ENCODE measurements at places on chromosomes 4 and X.

GRCh38 chrX:123475068-123475724, 257.7 kb downstream of the THOC2 start:
- DNase-seq: peak; percentile 14

- DNase-seq: no peak
These were observed 40.0 kb downstream of the CHRDL1 start for GRCh38 chrX:110755611-110756010.

DNA sequence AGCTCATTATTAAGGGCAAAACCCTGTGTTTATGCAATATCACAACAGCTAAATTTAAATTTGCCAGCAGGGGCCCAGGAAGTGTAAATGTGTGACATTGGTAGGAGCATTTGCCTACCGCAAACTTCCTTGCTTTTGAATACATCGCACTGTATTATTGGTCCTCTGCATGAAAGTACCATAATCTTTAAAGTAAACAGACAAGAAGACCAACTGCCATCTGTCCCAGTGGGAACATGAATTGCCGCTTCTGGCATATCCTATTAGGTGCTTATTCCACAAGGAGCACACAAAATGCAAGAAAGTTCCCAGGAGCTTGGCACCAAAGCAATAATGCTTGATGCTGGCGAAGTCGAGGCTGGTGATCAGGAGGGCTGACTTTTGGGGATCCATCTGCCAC, 51.3 kb downstream of the SOD3 start:
- no peak for DNase-seq

DNA sequence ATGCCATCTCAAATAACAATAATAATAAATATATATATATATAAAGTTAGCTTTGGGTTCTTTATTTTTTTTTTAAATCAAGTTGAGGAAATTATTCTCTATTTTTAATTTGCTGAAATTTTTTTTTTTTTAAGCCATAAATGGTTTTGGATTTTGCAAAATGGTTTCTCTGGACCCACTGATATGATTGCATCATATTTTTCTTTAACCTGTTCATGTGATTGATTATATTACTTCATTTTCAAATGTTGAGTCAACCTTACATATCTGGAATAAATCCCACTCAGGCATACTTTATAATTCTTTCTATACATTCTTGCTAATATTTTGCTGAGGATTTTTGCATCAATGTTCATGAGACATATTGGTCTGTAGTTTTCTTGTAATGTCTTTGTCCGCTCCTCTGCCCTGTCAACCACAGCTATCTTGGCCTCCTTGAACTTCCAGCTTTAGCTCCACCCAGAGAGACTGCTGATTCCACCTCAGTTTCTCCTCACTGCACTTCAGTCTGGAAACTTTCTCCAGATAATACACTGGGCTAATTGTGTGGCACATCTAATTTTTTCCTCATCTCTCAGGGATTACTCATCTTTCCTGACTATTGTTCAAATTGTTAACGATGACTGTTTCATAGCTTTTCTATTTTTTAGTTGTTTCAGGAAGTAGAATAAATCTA, 160.9 kb upstream of the GIMD1 start:
- DNase-seq: peak; percentile 65

DNA sequence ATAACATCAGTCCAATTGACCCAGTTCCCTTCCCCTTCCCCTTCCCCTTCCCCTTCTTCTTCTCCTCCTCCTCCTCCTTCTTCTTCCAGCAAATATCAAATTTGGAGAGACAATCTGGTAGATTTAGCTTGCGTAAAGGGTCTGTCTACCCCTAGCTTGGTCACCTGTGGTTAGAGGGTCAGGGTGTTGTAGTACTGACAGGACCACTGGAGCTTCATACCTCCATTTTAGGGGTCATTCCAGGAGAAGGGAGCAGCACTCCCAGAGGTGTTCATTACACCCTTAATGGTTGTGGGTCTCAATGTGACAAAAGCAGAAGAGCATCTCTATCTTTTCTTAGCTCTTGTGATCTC, 3.7 kb upstream of the FGB start:
- DNase-seq: no peak

GRCh38 chr4:84730375-84730774, 147.4 kb downstream of the CDS1 start:
- no peak for DNase-seq

GRCh38 chr4:6965329-6965728, 55.7 kb downstream of the TBC1D14 start:
- DNase-seq: no peak

DNA sequence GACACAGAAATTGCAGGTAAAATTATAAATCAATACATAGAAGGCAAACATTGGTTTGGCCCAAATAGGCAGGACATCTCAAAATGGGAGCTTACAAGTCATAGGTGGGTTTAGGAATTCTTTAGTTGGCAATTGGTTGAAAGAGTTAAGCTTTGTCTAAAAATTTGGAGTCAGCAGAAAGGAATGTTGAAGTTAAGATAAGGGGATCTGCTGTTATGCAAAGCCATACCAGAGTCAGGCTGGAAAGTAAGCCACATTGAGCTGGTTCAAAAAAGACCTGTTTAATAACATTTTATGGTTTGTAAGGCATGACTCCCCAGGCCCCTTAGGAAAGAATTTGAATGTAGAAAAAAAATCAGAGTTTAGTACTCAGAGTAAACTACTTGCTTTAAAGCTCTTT, 92.6 kb downstream of the IL13RA2 start:
- DNase-seq: peak; percentile 65

DNA sequence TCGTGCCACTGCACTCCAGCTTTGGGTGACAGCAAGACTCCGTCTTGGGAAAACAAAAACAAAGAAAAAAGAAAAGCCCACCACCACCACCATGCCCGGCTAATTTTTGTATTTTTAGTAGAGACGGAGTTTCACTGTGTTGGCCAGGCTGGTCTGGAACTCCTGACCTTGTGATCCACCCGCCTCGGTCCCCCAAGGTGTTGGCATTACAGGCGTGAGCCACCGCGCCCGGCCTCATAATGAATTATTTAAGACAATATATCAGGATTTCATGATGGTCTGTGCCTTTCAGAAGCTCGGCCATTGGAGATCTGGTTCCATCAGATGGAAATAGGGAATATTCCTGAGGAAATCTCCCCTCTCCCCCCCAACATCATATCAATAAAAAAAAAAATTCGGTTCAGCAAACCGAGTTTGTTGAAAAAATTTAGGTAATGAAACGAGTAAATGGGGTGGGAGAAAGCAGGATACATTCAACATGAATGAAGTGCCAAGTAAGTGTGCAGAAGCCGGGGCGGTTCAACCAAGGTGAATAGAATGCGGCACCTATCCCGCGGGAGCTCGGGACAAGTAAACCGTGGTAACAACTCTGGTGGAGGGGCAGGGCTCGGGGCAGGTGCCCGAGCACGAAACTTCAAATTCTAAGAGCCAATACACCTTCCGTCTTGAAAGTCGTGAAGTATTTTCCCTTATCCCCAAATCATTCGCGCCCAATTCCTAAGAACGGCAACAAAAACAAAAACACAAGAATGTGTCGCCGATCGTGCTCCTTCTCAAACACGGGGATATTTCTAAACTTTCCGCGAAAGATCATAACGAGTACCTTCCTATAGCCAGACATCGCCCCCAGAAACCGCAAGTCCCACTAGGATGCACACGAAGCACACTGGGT, 773 bp upstream of the TXLNG start:
- no peak for DNase-seq

DNA sequence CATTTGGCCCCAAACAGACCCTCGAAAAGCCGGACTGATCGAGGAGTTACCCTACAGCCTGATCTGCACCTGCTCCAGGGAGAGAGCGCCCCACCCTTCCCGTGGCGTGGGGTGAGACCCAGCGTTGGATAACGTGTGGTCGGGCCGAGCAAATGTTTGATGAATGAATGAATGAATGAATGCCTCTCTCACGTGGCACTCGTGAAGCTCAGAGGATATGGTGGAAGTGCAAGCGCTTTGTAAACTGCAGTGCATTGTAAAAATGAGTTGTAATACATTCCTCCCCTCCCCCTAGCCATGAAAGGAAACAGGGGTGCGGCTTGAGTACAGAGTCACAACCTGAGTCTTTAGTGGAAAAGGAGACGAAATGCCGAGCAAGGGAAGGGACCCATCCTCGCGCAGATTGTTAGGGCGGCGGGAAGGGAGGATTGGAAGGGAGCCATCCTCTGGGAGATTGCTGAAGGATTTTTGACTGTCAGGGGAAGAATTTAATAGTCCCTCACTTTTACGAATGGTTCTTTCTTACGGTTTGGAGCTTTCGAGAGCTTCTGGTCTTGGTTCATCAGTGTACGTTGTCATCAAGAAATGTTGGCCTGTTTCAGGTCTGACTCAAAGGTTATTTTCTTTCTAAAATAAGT, 772 bp upstream of the FBXW7 start:
- DNase-seq: peak; percentile 31
